ENCODE measurements at places on chromosomes 16 and 17. TPM values are rescaled to one million over a fixed set of nuclear protein-coding genes. Genes with fewer than 3 reads are reported as not detected.
A peak's percentile ranks its signal among the peaks of the same experiment; 100 is the strongest.

- no peak for DNase-seq
These were observed 15.9 kb downstream of the POLR3K start for GRCh38 chr16:37511-37910.

- peak; percentile 87 for DNase-seq
These were observed 31.1 kb upstream of the CPNE2 start for GRCh38 chr16:57061084-57061905.

- DNase-seq: peak; percentile 90
These were observed 6.5 kb downstream of the SCGB1C2 start for GRCh38 chr17:143785-144281.

DNA sequence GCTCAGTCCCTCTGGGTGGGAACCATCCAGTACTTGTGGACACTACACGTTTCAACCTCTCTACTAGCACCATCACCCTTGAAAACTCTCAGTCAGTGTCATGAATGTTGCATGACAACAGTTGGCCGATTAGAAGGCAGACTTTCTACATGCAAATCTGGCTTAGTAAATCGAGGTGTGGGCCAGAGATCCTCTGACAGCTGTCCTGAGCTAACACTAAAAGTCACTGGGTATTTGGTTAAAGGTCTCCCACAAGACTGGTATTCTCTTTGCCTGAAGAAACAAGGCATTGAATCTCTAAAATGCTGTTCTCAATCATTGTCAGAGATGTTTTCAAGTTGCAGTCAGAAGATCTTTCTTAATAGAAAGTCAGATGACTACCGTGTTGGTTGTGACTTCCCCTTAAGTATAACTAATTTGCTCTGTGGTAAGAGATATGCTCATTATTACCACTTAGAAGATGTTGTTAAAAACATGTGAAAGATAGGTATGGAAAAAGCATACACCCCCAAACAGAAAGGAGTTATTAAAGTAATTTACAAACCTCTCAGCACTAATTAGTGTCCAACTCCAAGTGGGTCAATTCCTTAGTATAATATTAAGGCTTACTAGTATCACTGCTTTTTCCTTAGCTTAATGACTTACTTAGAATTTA is 62.3 kb downstream of the WNT3 start:
- DNase-seq: no peak

DNA sequence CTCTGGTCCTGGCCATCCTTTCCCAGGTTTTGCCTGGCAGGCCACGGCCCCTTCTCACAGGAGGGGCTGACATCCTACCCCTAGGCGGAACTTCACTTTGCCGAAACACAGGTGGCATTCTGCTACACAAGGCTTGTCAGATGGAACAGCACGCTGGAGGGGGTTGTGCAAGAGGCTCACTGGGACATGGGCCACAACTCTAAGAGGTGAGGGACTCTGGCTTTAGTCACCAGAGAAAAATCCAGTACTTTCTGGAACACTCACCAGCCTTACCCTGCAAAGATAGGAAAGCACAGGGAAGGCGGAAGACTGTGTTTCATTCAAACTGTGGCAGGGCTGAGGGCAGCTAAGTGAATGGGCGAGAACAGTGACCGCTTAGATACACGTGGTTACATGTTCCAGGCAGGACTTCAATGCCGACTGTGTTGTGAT is 18.3 kb downstream of the CDC42EP4 start:
- DNase-seq: peak; percentile 65

GRCh38 chr17:37037590-37038155 is 88.9 kb downstream of the AATF start:
- no peak for DNase-seq

DNA sequence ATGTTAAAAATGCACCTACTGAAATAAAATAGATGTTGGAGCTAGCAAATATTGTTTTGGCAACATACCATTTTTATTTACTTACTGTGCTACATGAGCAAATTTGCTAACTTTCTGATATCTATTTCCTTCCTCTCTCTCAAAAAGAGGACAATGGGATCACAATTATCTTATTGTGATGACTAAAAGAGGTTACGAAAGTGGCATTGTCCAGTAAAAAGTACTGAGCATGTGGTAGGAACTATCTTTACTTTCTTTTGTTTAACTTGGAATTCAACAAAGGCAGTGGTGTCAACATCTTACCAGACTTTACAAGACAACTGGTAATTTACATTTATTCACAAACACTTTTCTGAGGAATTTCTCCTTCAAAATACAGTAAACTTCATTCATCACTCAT is 1542.6 kb upstream of the CDH8 start:
- no peak for DNase-seq

Gene AANAT
- not detected for total RNA-seq

Gene CLEC19A
- total RNA-seq: not detected

Gene MMP2
- total RNA-seq: 207 TPM

Gene PNMT
- 18.1 TPM for total RNA-seq

Data from right cardiac atrium (tissue), 5 donors.